Suprapubic skin (tissue), 4 donors: ENCODE measurements at places on chromosomes 13 and 19.

GRCh38 chr19:18515959-18516358 is 5.9 kb downstream of the ELL start:
- no peak overlapping the region for H3K4me3 ChIP-seq
- no peaks in the 10 kb centered on the region for H3K27me3 ChIP-seq
- no peak overlapping the region for H3K27ac ChIP-seq
- H3K4me1 ChIP-seq, result peaks cover 73% of the 10 kb centered on the region
- H3K36me3 ChIP-seq, result no peaks in the 10 kb centered on the region
- DNase-seq, result no peak

- H3K36me3 ChIP-seq, result peaks cover 7% of the 10 kb centered on the region
- peak overlapping the region; percentile 42 for H3K27ac ChIP-seq
- H3K27me3 ChIP-seq, result peaks cover 74% of the 10 kb centered on the region
- peaks cover 46% of the 10 kb centered on the region for H3K4me1 ChIP-seq
- no peak for DNase-seq
- H3K4me3 ChIP-seq, result no peak overlapping the region
These were observed 5.6 kb downstream of the APC2 start for GRCh38 chr19:1455336-1456120.

DNA sequence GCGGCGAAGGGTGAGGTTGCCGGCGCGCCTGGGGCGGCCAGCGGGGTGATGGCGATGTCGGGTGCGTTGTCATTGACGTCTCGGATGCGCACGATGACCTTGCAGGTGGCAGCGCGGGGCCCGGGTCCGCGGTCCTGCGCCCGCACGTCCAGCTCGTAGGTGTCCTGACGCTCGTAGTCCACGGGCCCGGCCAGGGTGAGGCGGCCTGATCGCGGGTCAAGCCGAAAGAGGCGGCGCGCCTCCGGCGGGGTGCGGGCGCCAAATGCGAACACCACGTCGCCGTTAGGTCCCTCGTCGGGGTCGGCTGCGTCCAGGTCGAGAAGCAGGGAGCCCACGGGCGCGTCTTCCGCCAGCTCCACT is 1.1 kb downstream of the PCDH8 start:
- H3K27me3 ChIP-seq, result peaks cover 83% of the 10 kb centered on the region
- H3K4me3 ChIP-seq, result peak overlapping the region; percentile 40
- no peaks in the 10 kb centered on the region for H3K36me3 ChIP-seq
- H3K4me1 ChIP-seq, result peaks cover 51% of the 10 kb centered on the region
- H3K27ac ChIP-seq, result no peak overlapping the region

DNA sequence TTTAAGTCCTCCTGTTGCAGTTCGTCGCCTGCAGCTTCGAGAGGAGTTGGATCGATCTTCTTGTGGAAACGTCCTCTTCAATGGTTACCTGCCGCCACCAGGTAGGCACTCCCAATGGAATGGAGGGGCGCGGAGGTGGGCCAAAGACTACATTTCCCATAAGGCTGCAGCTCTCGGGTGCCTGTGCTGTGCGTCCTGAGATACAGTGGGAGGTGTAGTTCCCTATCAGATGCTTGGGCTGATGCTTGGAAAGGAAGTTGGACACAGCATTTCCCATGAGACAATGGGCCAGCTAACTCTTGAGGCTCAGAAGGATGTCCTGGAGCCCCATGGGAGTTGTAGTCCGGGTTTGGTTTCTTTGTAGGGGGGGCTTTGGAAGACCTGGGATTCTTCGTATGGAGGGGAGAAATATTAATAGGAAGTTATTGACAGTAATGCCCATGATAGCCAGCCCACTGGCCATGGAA is 1.8 kb downstream of the SHKBP1 start:
- no peak overlapping the region for H3K4me3 ChIP-seq
- peaks cover 32% of the 10 kb centered on the region for H3K36me3 ChIP-seq
- no peak overlapping the region for H3K27ac ChIP-seq
- DNase-seq, result no peak
- no peaks in the 10 kb centered on the region for H3K27me3 ChIP-seq

DNA sequence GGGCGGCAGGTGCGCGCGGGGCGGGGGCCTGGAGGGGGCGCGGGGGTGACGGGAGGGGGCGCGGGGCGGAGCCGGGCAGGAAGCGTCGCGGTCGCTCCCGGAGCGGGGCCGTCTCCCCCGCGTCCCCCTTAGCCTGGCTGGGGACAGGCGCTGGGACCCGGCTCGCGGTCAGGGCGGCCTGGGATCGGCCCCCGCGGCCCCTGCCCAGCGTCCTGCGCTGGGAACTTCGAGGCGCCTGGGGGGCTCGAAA is 74.7 kb upstream of the MCF2L start:
- no peaks in the 10 kb centered on the region for H3K36me3 ChIP-seq
- DNase-seq, result no peak
- H3K27ac ChIP-seq, result no peak overlapping the region
- H3K4me3 ChIP-seq, result peak overlapping the region; percentile 50
- H3K4me1 ChIP-seq, result peaks cover 40% of the 10 kb centered on the region

DNA sequence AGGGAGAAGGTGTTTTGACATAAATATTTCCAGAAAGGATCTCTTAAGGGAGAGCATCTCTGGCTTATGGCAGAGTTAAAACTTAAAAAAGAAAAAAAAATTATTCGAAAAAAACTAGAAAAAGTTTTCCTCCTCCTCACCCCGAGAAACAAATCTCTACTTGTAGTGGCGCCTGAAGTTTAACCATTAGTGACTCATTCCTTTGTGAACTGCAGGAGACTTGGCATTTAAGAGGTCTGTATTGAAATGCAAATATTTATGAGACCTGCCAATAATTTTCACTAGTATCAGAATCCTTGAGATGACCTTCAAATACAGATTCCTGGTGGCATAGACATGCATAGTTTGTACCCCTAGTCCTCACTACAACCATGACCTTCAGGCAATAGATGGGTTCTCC is 64.9 kb upstream of the MED4 start:
- peak overlapping the region; percentile 92 for H3K27ac ChIP-seq
- H3K4me3 ChIP-seq, result no peak overlapping the region
- no peaks in the 10 kb centered on the region for H3K36me3 ChIP-seq
- no peak for DNase-seq
